ENCODE measurements at places on chromosomes 3 and 15. TPM values are rescaled to one million over a fixed set of nuclear protein-coding genes. Genes with fewer than 3 reads are reported as not detected.
A peak's percentile ranks its signal among the peaks of the same experiment; 100 is the strongest.

GRCh38 chr15:70610541-70610940 lies 152.8 kb downstream of the UACA start:
- H3K36me3 ChIP-seq: no peaks in the 10 kb centered on the region
- ATAC-seq: no peak
- no peak overlapping the region for H3K4me3 ChIP-seq
- H3K27me3 ChIP-seq: peaks cover 13% of the 10 kb centered on the region
- no peaks in the 10 kb centered on the region for H3K4me1 ChIP-seq

- ATAC-seq: peak; percentile 65
- no peaks in the 10 kb centered on the region for H3K27me3 ChIP-seq
- no peaks in the 10 kb centered on the region for H3K36me3 ChIP-seq
These were observed 97.4 kb upstream of the RBMS3 start for GRCh38 chr3:29183346-29184087.

GRCh38 chr15:87609474-87609873 lies 647.1 kb downstream of the NTRK3 start:
- no peaks in the 10 kb centered on the region for H3K36me3 ChIP-seq
- H3K4me1 ChIP-seq: no peaks in the 10 kb centered on the region
- no peak overlapping the region for H3K27ac ChIP-seq
- H3K4me3 ChIP-seq: no peak overlapping the region
- no peak for ATAC-seq
- peaks cover 7% of the 10 kb centered on the region for H3K27me3 ChIP-seq

The GRIP2 gene
- 0.21 TPM for total RNA-seq

The C2CD4A gene
- 1.3 TPM for total RNA-seq

DNA sequence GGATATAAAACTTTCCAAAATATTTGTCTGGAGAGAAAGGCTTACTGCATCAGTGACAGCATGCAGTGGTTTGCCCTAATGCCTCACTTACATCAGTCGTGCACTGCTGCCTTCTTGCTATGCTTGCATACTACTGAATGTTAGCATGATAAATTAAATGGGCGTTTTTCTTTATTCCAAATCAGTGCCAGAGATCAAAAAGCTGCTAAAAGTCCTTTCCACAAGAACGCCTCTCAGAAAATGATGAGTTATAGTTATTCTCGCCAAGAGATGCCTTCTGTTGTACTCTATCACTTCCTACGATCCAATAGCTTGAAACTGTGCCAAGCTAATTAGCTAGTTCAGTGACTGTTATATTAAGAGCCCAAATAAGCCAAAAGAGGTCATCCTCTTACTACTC lies 345.8 kb upstream of the ROBO2 start:
- H3K4me3 ChIP-seq: no peak overlapping the region
- H3K36me3 ChIP-seq: no peaks in the 10 kb centered on the region
- no peaks in the 10 kb centered on the region for H3K27me3 ChIP-seq
- H3K4me1 ChIP-seq: no peaks in the 10 kb centered on the region
- H3K27ac ChIP-seq: no peak overlapping the region

The TGM5 gene
- total RNA-seq: 0.48 TPM

DNA sequence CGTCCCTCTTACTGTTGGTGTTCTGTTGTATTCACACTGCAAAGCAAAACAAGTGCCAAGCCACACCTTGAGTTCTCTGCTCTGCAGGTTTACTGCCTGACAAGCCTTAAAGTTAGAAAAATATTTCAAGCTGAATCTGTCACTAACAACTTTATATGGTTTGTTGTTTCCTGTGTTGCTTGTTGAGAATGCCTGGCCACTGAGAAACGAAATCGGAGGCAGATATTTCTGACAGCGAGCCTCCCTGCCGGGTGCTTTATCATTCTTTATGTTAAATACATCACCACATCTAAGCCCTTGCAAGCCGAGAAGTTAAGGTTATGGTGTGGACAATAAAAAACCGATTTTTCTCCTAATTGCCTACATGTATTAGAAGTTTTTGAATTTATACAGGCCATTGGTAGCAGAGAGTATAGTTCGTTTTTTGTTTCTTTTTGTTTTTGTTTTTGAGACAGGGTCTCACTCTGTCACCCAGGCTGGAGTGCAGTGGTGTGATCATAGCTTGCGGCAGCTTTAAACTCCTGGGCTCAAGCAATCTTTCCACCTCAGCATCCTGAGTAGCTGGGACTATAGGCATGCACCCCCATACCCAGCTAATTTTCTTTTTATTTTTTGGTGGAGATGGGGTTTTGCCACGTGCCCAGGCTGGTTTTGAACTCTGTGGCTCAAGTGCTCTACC lies 188.4 kb upstream of the ICE2 start:
- peak; percentile 44 for ATAC-seq
- peak overlapping the region; percentile 77 for H3K4me3 ChIP-seq
- no peaks in the 10 kb centered on the region for H3K36me3 ChIP-seq
- peak overlapping the region; percentile 50 for H3K27ac ChIP-seq

DNA sequence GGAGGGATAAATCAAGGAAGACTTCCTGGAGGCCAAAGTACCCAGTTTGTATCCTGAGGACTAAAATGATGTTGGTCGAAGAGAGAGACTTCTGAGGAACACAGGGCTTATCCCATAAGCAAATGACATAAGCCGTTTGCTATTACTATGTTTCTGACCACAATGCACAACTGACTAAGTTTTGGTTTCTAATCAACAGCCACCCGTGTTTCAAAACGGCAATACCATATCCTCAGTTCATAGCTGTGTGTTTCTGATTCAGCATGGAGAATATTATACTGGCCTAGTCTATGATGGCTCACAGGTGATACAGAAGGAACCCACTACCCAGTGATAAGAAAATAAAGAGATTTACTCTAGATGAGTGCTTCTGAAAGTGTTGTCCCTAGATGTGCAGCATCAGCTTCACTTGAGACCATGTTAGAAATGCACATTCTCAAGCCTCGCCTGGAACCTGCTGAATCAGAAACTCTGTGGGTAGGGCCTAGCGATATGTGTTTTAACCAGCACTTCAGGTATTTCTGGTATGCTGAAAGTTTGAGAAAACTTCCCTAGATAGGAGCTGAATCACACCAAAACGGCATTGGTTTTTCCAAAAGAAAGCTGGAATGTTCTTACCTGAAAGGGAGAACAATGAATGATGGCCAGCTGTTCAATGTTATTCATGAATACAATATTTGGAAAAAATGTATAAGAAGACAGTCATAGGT lies 639.7 kb upstream of the NR2F2 start:
- H3K27me3 ChIP-seq: no peaks in the 10 kb centered on the region
- no peak overlapping the region for H3K4me3 ChIP-seq
- H3K4me1 ChIP-seq: no peaks in the 10 kb centered on the region

GRCh38 chr3:79012946-79013362 lies 754.8 kb downstream of the ROBO1 start:
- ATAC-seq: no peak
- no peak overlapping the region for H3K4me3 ChIP-seq
- H3K27ac ChIP-seq: no peak overlapping the region
- no peaks in the 10 kb centered on the region for H3K36me3 ChIP-seq

The CCR9 gene
- 0.15 TPM for total RNA-seq

GRCh38 chr3:27715863-27716262 lies 6.3 kb downstream of the EOMES start:
- peaks cover 47% of the 10 kb centered on the region for H3K27me3 ChIP-seq
- no peak overlapping the region for H3K27ac ChIP-seq
- peaks cover 9% of the 10 kb centered on the region for H3K36me3 ChIP-seq
- H3K4me1 ChIP-seq: peaks cover 19% of the 10 kb centered on the region
- no peak for ATAC-seq
- no peak overlapping the region for H3K4me3 ChIP-seq
